Effector memory CD4-positive, alpha-beta T cell (primary cell): ENCODE measurements at places on chromosomes 12 and 14.

DNA sequence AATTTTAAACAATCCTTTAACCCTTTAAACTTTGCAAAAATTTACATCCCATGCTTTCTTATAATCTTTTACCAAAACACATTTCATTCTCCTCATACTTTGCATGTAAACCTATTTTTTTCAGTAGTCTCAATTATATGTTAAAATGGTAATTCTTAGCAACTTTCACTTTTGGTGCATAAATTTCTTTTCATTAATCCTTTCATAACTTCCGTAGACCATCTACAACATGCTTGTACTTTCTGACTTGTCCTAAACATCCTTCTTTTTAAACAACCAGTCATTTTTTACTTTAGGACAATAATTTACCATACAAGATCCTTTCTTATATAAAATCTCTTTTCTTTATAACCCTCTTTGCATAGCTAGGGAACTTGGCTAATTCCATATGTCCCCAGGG is 19.5 kb downstream of the CCDC91 start:
- DNase-seq, result no peak
- no peak overlapping the region for H3K4me3 ChIP-seq
- peaks cover 6% of the 10 kb centered on the region for H3K36me3 ChIP-seq
- H3K27ac ChIP-seq, result no peak overlapping the region

- peaks cover 3% of the 10 kb centered on the region for H3K4me1 ChIP-seq
- H3K27ac ChIP-seq, result peak overlapping the region; percentile 50
- no peak for DNase-seq
- no peak overlapping the region for H3K4me3 ChIP-seq
- no peaks in the 10 kb centered on the region for H3K27me3 ChIP-seq
These were observed 491.8 kb downstream of the PCNX1 start for GRCh38 chr14:71399057-71399487.

DNA sequence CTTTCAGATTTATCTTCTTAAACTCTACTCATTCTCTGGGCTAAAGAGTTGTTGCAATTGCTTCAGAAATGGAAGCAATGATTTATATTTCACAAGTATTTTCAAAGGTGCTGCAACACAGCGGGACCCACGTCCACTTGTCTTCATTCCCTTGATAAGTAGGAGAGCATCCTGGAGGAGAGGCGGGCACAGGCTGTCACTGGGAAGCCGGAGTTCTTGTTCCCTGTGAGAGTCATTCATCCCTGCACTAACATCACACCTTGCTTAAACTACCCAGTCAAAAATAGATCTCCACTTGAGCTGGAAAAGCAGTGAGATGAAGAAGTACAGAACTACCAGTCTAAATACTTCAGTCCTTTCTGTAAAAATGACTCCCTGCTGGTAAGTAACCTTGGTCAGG is 160.5 kb upstream of the RASSF8 start:
- no peaks in the 10 kb centered on the region for H3K36me3 ChIP-seq
- H3K27me3 ChIP-seq, result no peaks in the 10 kb centered on the region
- H3K4me3 ChIP-seq, result no peak overlapping the region
- no peak for DNase-seq

DNA sequence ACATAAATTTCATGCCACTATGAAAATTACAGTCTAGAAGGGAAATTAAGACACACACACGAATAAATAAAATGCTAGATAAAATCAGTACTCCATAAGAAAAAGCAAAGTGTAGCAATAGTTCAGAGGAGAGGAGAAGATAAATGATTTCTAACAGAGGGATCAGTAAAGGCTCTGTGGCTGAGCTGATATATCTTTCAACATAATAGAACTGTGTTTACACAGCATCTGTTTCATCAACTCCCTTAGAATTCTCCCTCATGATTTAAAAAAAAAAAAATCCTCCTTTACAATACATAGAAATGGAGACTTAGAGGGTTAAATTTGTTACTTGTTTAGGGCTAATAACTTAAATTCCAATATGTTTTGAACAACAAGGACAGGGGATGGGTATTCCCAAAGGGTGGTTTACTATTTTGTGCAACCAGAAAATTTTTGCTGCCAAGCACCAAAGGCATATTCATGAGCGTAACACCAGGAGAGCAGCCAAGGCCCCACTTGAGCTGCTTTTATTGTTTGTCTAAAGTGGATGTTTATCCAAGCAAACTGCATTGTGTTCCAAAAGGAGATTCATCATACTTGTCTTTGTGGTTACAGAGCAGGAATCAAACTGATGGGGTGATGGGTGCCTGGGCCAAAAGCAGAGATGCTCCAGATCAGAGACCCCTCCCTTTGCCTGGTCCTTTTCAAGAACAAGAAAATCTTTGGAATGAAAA is 162.7 kb downstream of the BMP4 start:
- no peaks in the 10 kb centered on the region for H3K36me3 ChIP-seq
- H3K27ac ChIP-seq, result no peak overlapping the region
- H3K4me3 ChIP-seq, result no peak overlapping the region
- DNase-seq, result no peak
- H3K27me3 ChIP-seq, result no peaks in the 10 kb centered on the region

DNA sequence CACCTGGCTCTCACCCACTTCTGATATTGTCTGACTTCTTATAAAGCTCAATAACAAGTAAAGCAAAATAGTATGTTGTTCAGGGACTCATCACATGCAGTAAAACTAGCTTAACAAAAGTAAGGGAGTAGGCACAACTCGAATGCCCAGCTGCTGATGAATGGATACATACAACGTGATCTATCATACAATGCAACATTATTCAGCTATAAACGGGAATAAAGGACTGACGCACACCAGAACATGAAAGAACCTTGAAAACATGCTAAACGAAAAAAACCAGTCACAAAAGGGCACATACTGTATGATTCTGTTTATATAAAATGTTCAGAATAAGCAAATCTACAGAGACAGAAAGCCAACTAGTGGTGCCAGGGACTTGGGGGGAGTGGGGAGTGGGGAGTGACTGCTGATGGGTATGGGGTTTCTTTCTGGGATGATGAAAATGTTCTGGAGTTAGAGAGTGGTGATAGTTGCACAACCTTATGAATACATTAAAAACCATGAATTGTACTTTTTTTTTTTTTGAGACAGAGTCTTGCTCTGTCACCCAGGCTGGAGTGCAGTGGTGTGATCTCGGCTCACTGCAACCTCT is 11.1 kb downstream of the PLBD2 start:
- DNase-seq, result no peak
- no peaks in the 10 kb centered on the region for H3K27me3 ChIP-seq
- no peak overlapping the region for H3K27ac ChIP-seq
- H3K4me3 ChIP-seq, result no peak overlapping the region
- H3K4me1 ChIP-seq, result no peaks in the 10 kb centered on the region

DNA sequence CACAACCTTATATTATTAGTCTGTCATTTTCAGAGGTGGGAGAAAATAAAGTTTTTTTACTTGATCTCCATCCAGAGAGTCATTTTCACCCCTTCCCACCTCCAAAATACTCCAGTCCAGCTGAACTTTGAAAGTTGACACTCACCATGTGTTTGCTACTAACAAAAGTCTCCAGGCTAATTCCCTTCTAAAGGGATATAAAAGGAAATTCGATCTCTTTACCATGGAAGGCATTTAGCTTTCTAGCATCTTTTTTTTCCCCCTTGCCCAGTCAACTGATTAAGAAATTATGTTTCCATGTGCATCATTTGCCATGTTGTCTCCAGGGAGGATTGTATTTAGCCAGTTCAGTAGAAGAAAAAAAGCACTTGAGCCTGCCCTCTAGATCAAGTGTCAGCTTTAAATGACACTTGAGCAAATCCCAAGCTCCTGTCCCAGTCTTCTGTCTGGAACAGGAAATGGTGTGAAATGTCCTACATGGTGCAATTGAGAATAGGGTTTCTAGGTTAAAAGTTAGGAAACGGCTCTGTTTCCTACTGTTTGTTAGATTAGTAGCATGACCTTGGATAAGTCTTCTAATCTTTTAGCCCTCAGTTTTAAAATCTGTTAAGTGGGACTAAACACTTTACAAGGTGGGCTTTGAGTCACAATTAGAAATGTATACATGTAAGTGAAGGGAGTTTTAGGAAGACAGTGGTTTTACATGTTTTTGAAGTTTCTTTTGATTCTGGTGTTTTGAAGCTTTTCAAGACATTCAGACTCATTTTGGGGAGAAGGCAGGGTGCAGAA is 67.2 kb downstream of the GNS start:
- H3K27ac ChIP-seq, result peak overlapping the region; percentile 41
- no peak overlapping the region for H3K4me3 ChIP-seq
- DNase-seq, result no peak

DNA sequence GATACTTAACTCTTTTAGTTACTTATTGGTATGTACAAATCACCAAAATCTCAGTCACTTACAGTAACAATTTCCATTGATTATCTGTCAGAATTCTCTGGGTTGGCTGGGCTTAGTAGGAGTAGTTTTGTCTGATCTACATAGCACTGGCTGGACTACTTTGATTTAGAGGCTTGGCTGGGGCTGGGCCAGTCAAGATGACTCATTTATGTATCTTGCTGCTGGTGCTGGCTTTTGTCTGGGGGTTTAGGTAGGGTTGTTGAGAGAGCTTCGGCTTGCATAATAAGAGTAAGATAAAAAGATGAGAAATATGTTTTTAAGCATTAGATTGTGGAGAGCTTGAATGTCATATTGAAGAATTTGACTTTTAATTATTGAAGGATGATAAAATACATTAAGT is 1093.7 kb downstream of the SLC6A15 start:
- no peak overlapping the region for H3K27ac ChIP-seq
- no peak for DNase-seq
- no peaks in the 10 kb centered on the region for H3K36me3 ChIP-seq

GRCh38 chr12:21843795-21844194 is 69.3 kb upstream of the KCNJ8 start:
- no peaks in the 10 kb centered on the region for H3K36me3 ChIP-seq
- no peak overlapping the region for H3K4me3 ChIP-seq
- H3K27me3 ChIP-seq, result no peaks in the 10 kb centered on the region

DNA sequence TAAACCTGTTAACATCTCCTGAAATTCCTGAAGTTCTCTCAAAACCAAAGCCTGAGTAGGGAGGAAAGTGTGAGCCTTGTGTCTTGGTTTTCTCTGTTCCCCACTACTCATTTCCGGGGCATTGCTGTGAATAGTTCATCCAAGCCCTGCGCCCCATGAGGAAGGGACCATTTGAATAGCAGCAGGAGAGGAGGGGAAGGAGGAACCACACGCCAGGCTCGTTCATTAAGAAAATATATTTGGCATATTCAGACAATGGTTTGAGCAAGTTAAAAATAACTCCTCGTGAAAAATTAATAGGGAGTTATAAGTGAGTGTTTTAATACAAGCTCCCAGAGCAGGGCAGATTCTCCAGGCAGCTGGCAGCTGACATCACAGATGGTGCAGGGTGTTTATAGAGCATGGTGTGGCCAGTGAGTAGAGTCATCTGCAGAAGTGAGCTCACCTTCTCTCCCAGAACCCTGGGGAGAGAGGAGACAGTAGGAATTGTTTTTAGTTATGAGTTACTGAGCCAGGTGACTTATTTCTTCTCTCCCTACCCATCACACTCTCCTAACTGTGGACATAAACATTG is 29.5 kb upstream of the CISTR start:
- H3K27me3 ChIP-seq, result no peaks in the 10 kb centered on the region
- no peak overlapping the region for H3K4me3 ChIP-seq
- no peaks in the 10 kb centered on the region for H3K4me1 ChIP-seq
- no peaks in the 10 kb centered on the region for H3K36me3 ChIP-seq
- no peak for DNase-seq

DNA sequence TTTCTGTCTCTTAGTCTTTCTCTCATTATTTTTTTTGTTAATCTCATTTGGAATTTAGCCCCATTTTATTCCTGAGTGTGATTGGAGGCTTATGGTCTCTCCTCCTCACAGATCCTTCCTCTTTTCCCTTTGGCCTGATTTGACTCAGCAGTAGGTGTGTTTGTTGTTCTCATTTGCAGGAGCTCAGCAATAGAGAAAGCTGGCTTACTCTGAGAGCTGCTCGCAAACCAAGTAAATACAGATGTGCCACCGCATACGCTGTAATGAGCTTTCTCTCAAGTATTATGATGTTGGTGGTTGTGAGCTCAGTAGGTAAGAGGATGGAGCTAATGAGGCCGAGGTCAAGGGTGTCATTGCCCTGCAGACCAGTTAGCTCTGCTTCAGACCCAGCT is 206.5 kb downstream of the ETV6 start:
- DNase-seq, result no peak
- H3K36me3 ChIP-seq, result peaks cover 30% of the 10 kb centered on the region
- H3K4me1 ChIP-seq, result no peaks in the 10 kb centered on the region

DNA sequence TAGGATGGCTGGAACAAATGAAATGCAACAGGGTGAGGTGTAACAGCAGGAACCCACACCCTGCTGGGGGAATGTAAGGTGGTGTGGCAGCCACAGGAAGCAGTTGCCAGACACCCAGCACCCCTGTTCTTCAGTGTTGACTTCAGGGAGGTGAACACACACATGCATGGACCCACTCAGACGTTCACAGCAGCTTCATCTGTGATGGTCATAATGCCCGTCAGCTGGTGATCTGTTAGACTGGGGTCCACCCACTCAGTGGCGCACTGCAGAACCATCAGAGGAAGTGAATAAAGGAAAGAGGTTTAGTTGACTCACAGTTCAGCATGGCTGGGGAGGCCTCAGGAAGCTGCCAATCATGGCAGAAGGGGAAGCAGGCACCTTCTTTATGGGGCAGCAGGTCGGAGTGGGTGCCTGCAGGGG is 22.7 kb upstream of the TEX22 start:
- no peaks in the 10 kb centered on the region for H3K27me3 ChIP-seq
- no peak overlapping the region for H3K27ac ChIP-seq
- no peaks in the 10 kb centered on the region for H3K4me1 ChIP-seq
- DNase-seq, result no peak
- no peaks in the 10 kb centered on the region for H3K36me3 ChIP-seq

DNA sequence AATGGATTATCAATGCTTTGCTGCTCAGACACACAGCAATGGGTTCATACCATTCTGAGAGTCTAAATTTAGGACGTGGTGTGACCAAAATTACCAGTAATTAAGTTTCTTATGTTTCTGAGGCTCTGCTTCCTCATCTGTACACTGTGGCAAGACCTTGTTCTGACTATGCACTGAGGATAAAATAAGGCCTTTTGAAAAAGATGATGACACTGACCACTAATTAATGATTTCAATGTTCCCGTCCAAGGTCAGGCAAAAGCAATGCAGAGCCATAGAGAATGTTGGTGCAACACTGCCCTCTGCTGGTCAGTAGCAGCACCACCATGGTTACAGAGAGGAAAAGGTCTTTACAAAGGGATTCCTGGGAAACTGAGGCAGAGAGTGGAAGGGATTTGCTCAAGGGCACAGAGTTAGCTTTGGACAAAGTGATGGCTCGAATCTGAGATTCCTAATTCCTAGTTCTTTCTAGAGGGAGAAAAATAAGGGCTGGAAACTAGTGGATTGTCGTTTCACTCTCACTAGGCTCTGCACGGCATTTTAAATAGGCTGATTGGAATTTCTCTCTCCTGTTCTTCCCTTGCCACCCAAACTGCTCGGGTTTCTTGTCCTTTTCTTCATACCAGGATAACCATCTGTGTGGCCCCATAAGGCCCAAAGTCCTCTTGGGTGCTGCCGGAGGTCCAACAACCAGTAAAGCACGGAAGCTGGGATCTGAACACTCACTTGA is 22.3 kb upstream of the P2RX7 start:
- H3K27me3 ChIP-seq, result no peaks in the 10 kb centered on the region
- H3K36me3 ChIP-seq, result no peaks in the 10 kb centered on the region
- H3K4me1 ChIP-seq, result no peaks in the 10 kb centered on the region
- no peak overlapping the region for H3K27ac ChIP-seq
- peak; percentile 41 for DNase-seq
